ENCODE measurements at places on chromosomes 4 and X.

- no peak for DNase-seq
Measured at GRCh38 chrX:72351606-72352334, 46.1 kb upstream of the CITED1 start.

GRCh38 chr4:34720571-34720970 is 1523.7 kb downstream of the ARAP2 start:
- DNase-seq, result no peak

GRCh38 chr4:9602389-9602914 is 158.2 kb downstream of the DEFB131A start:
- no peak for DNase-seq

DNA sequence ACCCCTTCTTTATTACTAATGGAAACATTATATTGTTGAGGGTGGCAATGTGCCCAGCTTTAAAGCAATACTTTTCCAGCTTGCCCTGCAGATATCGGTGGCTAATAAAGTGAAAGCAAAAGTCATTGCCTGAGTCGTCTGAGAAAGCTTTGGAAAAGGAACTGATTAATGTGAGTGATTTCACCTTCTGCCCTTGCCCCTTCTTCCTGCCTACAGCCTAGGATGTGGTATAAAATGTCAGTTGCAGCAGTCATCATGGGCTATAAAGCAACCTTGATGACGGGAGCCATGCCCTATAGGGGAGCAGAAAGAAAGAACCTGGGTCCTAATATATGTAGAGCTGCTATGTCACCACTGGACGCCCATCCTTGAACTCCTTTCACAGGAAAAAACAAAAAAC is 132.4 kb upstream of the USP9X start:
- DNase-seq, result no peak

DNA sequence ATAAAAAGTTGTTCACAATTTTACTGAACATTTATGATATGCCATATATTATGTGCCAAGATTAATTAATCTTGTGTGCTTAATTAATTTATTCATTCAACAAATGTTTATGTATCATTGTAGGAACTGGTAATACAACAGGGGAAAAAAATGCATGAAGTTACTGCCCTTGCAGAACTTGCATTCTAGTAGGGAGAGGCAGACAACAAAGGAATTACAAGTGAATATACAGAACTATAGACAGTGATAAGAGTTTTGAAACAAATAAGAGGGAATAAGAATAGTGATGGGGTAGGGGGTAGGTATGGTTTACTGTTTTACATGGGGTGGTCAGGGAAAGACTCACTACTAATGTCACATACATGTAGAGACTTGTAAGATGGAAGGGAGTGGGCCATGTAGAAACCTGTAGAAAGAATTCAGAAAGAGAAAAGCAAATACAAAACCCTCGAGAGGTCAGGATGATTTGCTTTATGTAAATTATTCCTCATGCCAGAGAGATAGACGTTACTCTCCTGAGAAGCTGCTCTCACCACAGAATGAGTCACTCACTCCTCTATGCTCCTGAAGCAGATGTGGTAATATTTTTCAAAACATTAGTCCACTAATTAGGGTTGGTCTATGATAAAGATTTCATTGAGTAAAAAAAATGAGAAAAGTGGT is 855.0 kb upstream of the GRID2 start:
- no peak for DNase-seq

DNA sequence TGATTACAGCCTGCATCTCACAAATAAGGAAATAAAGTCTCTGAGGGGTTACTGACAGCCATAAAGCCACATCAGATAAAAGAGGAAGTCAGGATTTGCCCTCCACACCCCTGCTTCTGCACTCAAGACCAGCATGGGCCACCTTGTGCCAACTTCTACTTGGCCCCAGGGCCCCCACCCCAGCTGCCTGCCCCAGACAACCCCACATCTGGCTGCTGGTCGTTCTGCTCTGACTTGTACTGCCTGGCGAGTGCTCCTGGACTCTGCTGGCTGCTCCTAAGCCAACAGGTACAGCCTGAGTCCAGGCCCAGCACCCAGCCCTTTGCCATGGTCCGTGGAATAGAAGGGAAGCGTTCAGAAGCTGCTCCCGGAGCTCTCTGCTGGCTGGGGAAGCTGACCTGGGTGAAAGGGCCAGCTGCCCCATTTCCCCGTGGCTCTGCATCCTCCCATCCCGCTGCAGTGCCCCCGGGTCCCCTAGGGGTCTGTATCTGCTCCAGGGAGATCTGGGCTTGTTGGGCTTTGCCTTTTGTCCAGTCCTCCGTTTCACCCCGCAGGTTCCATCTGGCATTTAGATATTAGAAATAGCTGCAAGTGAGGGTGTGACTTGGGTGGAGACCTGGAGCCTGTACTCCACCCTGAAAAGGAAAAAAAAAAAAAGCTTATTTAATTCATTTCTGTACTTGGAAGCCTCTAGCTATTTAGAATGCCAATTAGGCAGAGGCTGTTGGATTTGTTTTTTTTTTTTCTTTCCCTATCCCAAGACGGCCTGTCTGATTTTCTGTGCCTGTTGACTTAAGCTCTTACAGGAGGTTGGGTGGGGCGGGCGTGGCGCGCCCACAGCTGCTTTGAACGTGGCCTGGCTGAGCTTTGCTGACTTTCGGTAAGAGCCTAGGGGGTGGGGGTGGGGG is 194.7 kb downstream of the PTTG2 start:
- no peak for DNase-seq

DNA sequence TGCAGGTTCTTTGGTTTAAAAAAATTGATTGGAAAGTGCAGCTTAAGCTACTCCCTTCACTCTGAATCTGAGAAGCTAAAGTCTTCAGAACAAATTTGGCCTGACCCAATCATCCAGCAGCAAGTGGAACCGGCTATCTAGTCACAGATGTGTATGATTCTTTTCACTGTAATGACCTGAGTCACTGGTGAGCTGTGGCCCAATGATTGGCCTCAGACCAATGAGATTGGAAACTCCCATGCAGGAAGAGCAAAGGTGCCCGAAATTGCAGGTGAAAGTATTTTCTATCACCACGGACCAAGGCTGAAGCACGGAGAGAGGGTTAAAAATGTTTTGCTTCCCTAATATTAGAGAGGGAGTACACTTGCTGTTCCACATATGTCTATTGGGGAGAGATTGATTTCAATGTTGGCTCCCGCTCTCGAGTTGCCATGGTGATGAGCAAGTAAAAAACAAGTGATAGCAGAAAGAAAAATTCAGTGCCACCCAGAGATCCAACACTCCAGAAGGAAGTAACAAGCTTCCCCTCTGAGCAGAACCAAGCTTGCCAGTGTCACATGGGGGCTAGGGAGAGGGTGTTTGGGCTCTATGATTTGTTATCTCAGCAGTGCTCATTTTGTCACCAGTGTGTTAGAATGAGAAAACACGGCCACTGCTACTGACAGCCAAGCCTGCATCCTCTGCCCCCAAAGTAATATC is 11.2 kb downstream of the RIPPLY1 start:
- no peak for DNase-seq

Data from amygdala (tissue), 56 donors.